T-helper 17 cell (primary cell): ENCODE measurements at places on chromosomes 7 and 10. TPM values are rescaled to one million over a fixed set of nuclear protein-coding genes. Genes with fewer than 3 reads are reported as not detected.

Gene IGF2BP3
- total RNA-seq: 11.0 TPM

Gene TCF7L2
- total RNA-seq: 3.1 TPM

Gene OR2A14
- total RNA-seq: not detected

Gene SMKR1
- 2.0 TPM for total RNA-seq

Gene LIPK
- total RNA-seq: not detected

Gene OGDHL
- not detected for total RNA-seq

Gene FGFBP3
- total RNA-seq: 1.7 TPM

Gene DNTT
- total RNA-seq: not detected

Gene MSMB
- not detected for total RNA-seq

Gene SUGCT
- total RNA-seq: 2.5 TPM

Gene BMPER
- not detected for total RNA-seq

Gene LAMB4
- not detected for total RNA-seq

Gene LRRN3
- total RNA-seq: 1.9 TPM

Gene ENO4
- total RNA-seq: not detected

Gene AKR1E2
- 4.3 TPM for total RNA-seq

Gene CYP3A4
- not detected for total RNA-seq

Gene OR2A42
- total RNA-seq: 0.07 TPM
